ENCODE measurements at places on chromosomes 4 and X. TPM values are rescaled to one million over a fixed set of nuclear protein-coding genes. Genes with fewer than 3 reads are reported as not detected.

The TMEM144 gene
- total RNA-seq, result 9.1 TPM

The SOWAHB gene
- 0.82 TPM for total RNA-seq

The MAGT1 gene
- 60.4 TPM for total RNA-seq

The C4orf46 gene
- total RNA-seq, result 25.7 TPM

DNA sequence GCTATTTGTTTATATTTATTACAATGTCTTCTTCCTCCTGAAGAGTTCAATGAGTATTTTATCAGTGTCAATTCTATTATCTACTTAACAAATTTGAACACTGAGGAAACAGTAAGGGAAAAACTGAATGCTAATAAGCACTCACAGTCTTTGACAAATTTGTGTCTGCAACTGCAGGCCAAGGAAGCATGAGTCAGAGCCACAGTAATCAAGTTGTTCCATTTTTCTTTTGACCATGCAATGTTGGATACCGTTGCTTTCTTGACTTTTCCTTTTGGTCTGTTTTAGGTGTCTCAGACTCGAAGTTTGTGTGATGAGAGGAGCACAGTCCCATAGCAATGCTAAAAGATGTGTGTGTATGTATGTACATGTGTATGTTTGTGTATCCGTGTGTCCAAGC, 359.6 kb downstream of the IL1RAPL1 start:
- DNase-seq, result no peak

- DNase-seq, result peak; percentile 5
Observed at GRCh38 chrX:149313871-149314371, 191.2 kb downstream of the IDS start.

DNA sequence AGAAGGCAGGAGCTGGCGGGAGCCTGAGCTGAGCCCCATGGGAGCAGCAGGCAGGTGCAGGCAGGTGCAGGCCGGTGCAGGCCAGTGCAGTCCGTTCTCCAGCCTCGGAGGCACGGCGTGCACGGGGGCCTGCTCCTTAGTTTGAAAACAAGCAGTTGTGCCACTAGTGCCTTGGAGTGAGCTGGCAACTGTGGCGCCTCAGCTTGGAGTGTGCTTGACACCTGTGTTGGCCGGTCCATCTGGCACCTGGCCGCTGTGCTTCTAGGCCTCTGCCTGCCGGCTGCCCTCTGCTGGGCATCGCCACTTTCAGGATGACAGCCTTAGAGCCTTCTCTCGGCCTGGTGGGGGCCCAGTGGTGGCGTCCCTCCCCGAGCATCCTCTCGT, 47.9 kb downstream of the RGS12 start:
- DNase-seq, result no peak

Measured in tongue (tissue), 3 donors.